ENCODE measurements at places on chromosomes 4 and X.

DNA sequence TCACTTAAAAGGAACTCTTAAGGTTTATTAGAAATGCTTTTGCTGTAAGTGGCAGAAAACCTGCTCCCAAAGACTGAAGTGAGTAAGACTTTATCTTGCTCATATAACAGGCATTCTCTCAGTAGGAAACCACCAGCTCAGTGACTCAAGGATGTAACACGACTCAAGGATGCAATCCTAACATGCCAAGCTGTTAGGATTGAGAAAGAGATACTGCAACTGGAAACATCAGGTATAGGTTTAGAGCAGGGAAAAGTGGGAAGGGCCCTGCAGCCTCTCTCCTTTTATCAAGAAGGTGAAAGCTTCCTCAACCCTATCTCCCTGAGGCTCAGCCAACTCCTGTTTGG is 11.9 kb upstream of the SLC9A7 start:
- no peak for DNase-seq

DNA sequence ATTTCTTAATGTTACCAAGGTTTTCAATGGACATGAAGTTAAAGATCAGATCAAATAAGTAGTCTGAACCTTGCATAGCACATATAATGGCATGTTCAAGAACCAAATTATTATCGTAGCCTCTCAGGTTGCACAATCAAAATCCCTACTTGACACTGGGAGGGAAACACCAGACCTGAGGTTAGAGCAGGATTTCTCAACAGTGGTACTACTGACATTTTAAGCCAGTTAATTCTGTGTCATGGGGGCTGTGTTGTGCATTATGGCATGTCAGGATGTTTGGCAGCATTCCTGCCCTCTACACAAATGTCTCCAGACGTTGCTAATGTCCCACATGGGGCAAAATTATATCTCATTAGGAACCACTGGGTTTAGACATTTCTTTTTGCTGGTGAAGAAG is 20.8 kb downstream of the RLIM start:
- DNase-seq, result no peak

DNA sequence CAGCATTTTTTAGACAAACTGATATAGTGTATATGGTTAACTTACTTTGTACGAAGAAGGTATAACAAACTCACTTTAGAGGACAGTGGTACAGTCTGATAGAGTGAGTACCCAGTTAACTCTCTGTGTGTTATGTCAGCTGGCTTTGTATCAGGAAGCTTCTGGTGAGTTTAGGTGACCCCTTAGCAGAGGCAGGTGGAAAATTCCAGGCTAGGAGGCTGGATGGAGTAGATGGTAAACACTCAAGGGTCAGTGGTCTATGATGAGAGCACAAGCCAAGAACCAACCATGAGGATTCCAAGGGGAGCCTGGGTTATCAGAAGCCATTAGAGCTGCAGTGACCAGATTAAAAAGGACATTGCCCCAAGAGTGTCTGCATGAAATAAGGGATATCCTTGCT is 227.3 kb upstream of the CENPE start:
- DNase-seq, result no peak

GRCh38 chrX:12894074-12895030 is 12.1 kb upstream of the TLR8 start:
- no peak for DNase-seq

GRCh38 chr4:31051565-31051964 is 331.4 kb downstream of the PCDH7 start:
- DNase-seq, result no peak

DNA sequence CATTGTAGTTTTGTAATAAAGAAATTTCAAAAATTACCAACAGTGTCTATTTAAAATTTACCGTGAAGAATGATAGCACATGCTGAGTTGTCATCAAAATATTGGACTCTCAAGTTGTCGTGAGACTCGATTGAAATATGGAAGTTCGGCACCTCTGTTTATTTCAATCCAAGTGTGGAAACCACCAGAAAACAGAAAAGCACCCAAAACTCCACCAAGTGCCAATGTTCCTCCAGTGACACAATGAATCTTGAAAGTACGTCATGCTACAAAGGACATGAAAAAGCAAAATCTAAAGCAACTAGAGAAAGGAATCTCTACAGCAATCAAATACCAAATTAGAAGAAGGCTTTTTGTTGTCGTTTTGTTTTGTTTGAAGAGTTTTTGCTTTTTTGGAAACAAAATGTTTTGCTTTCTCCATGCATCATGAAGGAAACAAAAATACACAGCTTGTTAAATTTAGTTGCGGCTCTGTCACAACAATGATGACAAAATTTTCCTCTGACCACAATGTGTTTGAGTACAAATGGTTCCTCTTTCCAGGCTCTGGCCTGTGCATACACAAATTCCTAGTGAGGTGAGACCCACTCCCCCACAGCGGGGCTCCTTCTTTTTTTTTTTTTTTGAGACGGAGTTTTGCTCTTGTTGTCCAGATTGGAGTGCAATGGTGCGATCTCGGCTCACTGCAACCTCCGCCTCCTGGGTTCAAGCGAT is 9.6 kb upstream of the IL13RA1 start:
- no peak for DNase-seq

DNA sequence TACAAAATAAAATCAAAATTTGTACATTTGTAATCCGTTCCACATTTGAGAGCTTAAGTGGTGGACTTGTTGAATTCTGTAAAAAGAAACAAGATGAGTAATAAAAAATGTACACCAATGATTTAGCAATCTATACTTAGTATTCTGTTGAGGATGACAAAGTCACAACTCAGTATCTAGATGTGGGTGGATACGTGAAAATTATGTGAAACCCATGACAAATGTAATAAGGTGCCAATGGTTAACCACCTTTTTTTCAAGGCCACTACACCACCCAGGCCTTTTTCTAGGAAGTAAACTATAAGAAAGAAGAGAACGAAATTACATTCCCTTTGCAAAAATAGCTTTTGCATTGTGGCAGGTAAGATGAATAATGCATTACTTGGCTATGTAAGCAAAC is 77.0 kb downstream of the ATP8A1 start:
- DNase-seq, result no peak

DNA sequence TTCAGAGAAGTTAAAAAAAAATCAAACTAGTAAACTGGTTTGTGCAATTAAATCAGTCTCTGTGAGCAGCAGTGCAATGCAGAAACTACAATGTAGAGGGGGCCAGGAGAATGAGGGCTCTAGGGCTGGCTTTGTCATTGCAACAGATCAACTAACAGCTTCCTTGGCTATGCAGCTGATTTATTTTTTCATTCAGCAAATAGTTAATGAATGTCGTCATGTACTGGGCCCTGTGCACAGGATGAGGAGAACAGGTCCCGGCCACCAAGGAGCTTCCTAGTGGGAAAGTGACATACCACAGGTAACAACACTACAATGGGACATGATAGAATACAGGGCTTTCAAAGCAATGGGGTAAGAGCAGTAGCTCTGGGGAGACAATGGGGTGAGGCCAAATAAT is 190.1 kb downstream of the NSUN7 start:
- DNase-seq, result no peak

DNA sequence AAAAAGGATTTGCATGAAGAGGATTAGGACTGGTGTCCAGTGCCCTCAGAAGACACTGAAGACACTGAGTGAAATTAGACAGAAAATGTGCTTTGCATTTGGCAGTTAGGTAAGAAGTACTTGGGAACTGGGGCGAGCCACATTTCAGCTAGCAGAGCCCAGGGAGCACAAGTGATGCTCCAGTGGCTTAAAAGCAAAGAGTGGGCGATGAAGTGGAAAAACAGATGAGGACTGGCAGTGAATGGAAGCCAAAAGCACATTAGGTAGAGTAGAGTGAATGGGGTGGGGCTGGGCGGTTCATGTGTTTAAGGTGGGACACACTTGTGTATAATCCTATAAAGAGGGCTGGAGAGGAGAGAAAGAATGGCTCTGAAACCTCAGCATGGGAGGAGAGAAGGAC is 18.4 kb downstream of the DCLK2 start:
- no peak for DNase-seq

DNA sequence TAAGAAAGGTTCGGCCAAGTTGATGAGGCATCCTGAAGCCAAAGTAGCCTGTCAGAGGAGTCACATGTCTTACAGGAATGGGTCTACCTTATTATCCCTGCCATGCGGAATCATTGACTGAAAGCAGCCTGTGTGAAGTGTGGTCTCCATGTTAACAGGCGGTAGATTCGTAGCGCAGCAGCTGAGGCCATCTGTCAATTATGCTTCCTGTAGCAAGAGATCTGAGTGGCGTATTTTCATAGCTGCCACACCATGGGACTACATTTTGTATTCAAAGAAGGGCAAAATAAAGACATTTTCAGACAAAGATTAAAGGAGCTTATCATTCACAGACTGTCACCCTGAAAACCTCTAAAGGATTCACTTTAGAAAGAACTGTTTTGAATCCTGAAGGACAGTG is 11.2 kb upstream of the MED14 start:
- no peak for DNase-seq

DNA sequence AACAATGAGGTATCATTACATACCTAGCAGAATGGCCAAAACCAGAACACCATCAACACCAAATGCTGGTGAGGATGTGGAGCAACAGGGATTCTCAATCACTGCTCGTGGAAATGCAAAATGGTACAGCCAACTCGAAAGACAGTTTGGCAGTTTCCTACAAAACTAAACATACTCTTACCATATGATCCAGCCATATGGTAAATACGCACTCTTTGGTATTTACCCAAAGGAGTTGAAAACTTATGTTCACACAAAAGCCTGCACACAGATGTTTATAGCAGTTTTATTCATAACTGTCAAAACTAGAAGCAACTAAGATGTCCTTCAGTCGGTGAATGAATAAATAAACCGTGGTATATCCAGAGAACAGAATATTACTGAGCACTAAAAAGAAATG is 7.8 kb downstream of the CASP3 start:
- DNase-seq, result no peak

- DNase-seq, result no peak
Observed at GRCh38 chr4:114941503-114941902, 171.9 kb downstream of the NDST4 start.

Measured in anterior cingulate cortex (tissue), 58 donors.